SK-N-SH (cell line): ENCODE measurements at places on chromosomes 2 and 18. TPM values are rescaled to one million over a fixed set of nuclear protein-coding genes. Genes with fewer than 3 reads are reported as not detected.

The CENPA gene
- 17.0 and 19.5 TPM in 2 replicates for polyA plus RNA-seq

The CERS6 gene
- polyA plus RNA-seq = 1.8 and 2.5 TPM in 2 replicates

GRCh38 chr18:28494151-28494550 lies 317.2 kb upstream of the CDH2 start:
- H3K4me1 ChIP-seq = no peaks in the 10 kb centered on the region
- no peak for DNase-seq
- no peaks in the 10 kb centered on the region for H3K27me3 ChIP-seq
- no peaks in the 10 kb centered on the region for H3K36me3 ChIP-seq
- H3K27ac ChIP-seq = no peak overlapping the region
- no peak overlapping the region for H3K4me3 ChIP-seq

The EVX2 gene
- polyA plus RNA-seq = not detected in 2 replicates

The SCN2A gene
- polyA plus RNA-seq = 5.1 and 7.3 TPM in 2 replicates

The IL1R2 gene
- 0.16 and 0.49 TPM in 2 replicates for polyA plus RNA-seq

GRCh38 chr2:110991911-110992310 lies 128.8 kb upstream of the BCL2L11 start:
- no peak overlapping the region for H3K27ac ChIP-seq
- no peaks in the 10 kb centered on the region; the same call in 1 of the 2 replicates for H3K27me3 ChIP-seq
- H3K36me3 ChIP-seq = no peaks in the 10 kb centered on the region
- H3K4me3 ChIP-seq = no peak overlapping the region

DNA sequence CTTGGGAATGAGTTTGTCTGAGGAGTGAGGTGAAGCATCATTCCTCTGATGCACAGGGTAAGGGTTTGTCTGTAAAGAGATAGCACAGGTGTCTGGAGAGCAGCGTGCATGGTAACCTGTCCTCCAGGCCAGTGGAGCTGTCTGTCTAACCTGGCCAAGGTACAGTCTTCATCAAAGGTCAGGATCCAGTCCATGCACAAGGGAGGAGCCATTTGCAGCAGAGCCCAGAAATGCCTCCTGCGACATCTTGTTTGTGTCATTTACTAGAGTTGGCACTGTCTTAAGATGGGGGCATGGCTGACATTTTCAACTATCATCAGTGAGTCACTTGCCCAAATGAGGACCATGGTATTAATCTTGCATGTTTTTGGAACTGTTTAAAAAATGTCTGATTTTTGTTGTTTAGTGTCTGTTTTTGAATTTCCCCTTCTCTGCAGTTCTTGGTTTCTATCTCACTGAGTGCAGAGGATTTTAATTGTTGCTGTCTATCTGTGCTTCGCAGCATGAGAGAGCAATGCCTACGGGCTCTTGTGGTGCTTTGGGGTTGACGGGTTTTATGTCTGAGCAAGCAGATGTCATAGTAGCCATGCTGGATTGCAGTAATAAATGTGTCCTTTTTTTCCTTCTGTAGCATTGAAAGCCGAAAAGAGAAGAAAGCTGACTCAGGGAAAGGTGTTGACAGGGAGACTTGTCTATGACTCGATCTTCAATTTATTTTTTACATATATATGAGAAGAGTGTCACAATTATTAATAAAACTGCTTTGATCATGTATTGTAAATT lies 91.3 kb downstream of the DPP4 start:
- H3K27me3 ChIP-seq = no peaks in the 10 kb centered on the region; the same call in 1 of the 2 replicates
- no peaks in the 10 kb centered on the region for H3K4me1 ChIP-seq
- no peak for DNase-seq
- no peaks in the 10 kb centered on the region for H3K36me3 ChIP-seq

- no peaks in the 10 kb centered on the region; the same call in none of the 2 replicates for H3K4me1 ChIP-seq
- H3K4me3 ChIP-seq = no peak overlapping the region
- DNase-seq = no peak
- H3K27me3 ChIP-seq = no peaks in the 10 kb centered on the region
- H3K27ac ChIP-seq = no peak overlapping the region
These were observed 30.0 kb upstream of the STK17B start for GRCh38 chr2:196201229-196202009.

GRCh38 chr2:161576421-161576820 lies 47.8 kb upstream of the SLC4A10 start:
- peak; percentile 39 for DNase-seq
- H3K36me3 ChIP-seq = no peaks in the 10 kb centered on the region
- H3K4me1 ChIP-seq = no peaks in the 10 kb centered on the region
- H3K27ac ChIP-seq = no peak overlapping the region

The UXS1 gene
- polyA plus RNA-seq = 55.9 and 67.6 TPM in 2 replicates

- H3K27me3 ChIP-seq = peaks cover 9% of the 10 kb centered on the region; the same call in 1 of the 2 replicates
- no peak overlapping the region for H3K27ac ChIP-seq
- H3K36me3 ChIP-seq = no peaks in the 10 kb centered on the region
- no peak overlapping the region for H3K4me3 ChIP-seq
- no peak for DNase-seq
These were observed 31.4 kb upstream of the RHOB start for GRCh38 chr2:20415511-20415918.

- no peak overlapping the region for H3K4me3 ChIP-seq
- no peaks in the 10 kb centered on the region for H3K36me3 ChIP-seq
- H3K4me1 ChIP-seq = peaks cover 3% of the 10 kb centered on the region; the same call in 1 of the 2 replicates
- no peak overlapping the region for H3K27ac ChIP-seq
- no peaks in the 10 kb centered on the region for H3K27me3 ChIP-seq
These were observed 47.6 kb downstream of the POLE4 start for GRCh38 chr2:75006041-75006440.

The RETREG2 gene
- 74.6 and 94.8 TPM in 2 replicates for polyA plus RNA-seq

DNA sequence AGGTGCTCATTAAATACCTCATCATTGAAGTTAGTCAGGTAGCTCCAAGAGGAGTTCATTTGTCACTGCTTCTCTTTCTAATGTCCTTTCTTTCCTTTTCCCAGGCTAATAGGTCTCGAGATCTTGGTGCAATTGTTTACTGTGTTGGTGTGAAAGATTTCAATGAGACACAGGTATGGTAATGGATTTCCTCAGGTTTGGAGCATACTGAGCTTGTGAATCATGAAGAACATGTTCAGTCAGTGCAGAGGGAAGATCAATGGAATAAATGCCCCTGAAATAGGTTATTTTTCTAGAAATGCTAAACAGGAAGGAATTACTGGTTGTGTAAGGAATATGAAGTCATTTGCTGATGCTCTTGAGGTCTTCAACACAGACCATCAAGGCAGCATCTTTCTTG lies 62.5 kb downstream of the ANTXR1 start:
- peaks cover 89% of the 10 kb centered on the region for H3K36me3 ChIP-seq
- peaks cover 4% of the 10 kb centered on the region; the same call in 1 of the 2 replicates for H3K4me1 ChIP-seq
- H3K27ac ChIP-seq = no peak overlapping the region
- no peak for DNase-seq
- H3K27me3 ChIP-seq = no peaks in the 10 kb centered on the region

- H3K4me3 ChIP-seq = no peak overlapping the region
- no peak overlapping the region for H3K27ac ChIP-seq
- H3K4me1 ChIP-seq = no peaks in the 10 kb centered on the region
- no peaks in the 10 kb centered on the region for H3K27me3 ChIP-seq
These were observed 12.6 kb downstream of the MYL1 start for GRCh38 chr2:210302326-210302725.

DNA sequence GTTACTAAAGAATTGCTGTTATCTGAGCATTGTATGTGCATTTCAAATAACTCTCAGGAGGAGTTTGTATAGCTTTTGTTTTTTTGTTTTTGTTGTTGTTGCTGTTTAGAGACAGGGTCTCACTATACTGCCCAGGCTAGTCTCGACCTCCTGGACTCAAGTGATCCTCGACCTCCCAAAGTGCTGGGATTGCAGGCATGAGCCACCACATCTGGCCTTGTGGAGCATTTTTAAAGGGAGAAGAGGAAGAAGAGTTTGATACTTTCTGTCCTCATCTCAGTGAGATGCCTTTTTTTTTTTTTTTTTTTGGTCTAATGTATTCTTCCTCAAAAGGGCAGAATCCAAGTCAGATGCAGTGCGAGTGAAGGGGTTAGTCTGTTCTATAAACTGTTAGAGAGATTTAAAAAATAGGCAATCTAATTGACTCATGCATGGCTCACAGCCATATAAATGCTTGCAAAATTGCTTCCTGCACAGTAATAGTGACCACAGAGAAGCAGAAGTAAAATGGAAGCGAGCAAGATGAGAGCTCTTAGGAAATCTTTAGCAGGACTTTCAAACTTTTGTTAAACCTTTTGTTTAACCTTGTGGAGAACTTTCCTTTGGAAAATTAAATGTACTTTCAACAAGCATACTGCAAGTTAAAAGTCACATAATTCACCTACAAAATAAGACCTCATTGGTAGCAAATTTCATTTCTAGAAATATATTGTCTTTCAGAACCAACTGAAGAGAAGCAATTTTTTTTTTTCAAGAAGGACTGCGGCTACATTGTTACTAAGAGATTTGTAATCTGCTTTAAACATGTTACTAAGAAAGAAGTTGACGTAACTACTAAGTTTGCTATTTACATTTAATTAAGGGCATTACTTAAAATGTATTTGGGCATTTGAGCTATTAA lies 52.3 kb upstream of the ROCK1 start:
- H3K4me1 ChIP-seq = no peaks in the 10 kb centered on the region; the same call in 1 of the 2 replicates
- H3K4me3 ChIP-seq = no peak overlapping the region
- DNase-seq = no peak
- no peaks in the 10 kb centered on the region for H3K27me3 ChIP-seq
- H3K36me3 ChIP-seq = no peaks in the 10 kb centered on the region
- no peak overlapping the region; the same call in 1 of the 2 replicates for H3K27ac ChIP-seq

- H3K27ac ChIP-seq = no peak overlapping the region
- no peaks in the 10 kb centered on the region for H3K4me1 ChIP-seq
- no peak overlapping the region for H3K4me3 ChIP-seq
- H3K27me3 ChIP-seq = no peaks in the 10 kb centered on the region; the same call in 1 of the 2 replicates
- H3K36me3 ChIP-seq = no peaks in the 10 kb centered on the region
These were observed 66.2 kb downstream of the TSN start for GRCh38 chr2:121821476-121822158.

The HOXD4 gene
- 1.0 and 1.6 TPM in 2 replicates for polyA plus RNA-seq

- H3K27ac ChIP-seq = no peak overlapping the region
- no peaks in the 10 kb centered on the region for H3K36me3 ChIP-seq
- DNase-seq = no peak
- H3K27me3 ChIP-seq = no peaks in the 10 kb centered on the region
- H3K4me1 ChIP-seq = no peaks in the 10 kb centered on the region
- no peak overlapping the region for H3K4me3 ChIP-seq
These were observed 101.0 kb upstream of the CERS6 start for GRCh38 chr2:168355121-168355520.

The HRH4 gene
- not detected in 2 replicates for polyA plus RNA-seq

DNA sequence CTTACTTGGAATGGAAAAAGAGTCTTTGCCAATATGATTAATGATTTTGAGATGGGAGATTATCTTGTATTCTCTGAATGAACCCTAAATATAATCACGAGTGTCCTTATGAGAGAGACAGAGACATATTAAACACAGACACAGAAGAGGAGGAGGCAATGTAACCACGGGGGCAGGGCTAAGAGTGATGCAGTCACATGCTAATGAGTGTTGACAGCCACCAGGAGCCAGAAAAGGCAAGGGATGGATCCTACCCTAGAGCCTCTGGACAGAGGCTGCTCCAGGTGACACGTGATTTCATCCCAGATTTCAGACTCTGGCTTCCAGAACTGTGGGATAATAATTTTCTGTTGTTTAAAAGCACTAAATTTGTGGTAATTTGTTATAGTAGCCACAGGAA lies 679.6 kb downstream of the MBD2 start:
- no peak overlapping the region for H3K4me3 ChIP-seq
- H3K36me3 ChIP-seq = no peaks in the 10 kb centered on the region
- DNase-seq = peak; percentile 5
- no peak overlapping the region for H3K27ac ChIP-seq

DNA sequence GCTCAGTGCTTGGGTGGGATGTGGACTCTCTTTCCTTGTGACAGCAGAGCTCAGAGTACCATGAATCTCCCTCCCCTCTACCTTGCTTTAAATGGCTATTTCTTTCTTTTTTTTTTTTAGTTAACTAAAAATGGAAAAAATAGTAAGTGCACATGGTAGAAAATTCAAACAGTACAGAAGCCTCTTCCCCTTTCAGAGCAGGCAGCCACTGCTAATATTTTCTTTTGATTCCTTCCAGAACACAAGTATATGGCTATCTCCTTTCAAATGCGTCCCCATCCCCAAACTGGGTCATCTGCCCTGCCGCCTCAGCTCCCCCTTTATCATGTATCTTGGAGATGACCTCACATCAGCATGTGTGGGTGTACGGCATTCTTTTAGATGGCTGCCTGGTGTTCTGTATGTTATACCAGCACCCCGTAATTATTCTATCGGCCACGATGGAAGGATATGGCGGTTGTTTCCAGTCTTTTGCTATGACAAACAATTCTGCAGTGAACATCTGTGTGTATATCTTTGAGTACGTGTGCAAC lies 70.5 kb upstream of the DLX2 start:
- H3K36me3 ChIP-seq = no peaks in the 10 kb centered on the region
- no peaks in the 10 kb centered on the region for H3K27me3 ChIP-seq
- no peak overlapping the region for H3K4me3 ChIP-seq
- no peak overlapping the region for H3K27ac ChIP-seq
- peaks cover 4% of the 10 kb centered on the region; the same call in 1 of the 2 replicates for H3K4me1 ChIP-seq
- no peak for DNase-seq

- H3K4me3 ChIP-seq = no peak overlapping the region
- no peak for DNase-seq
- H3K27ac ChIP-seq = no peak overlapping the region
- no peaks in the 10 kb centered on the region for H3K27me3 ChIP-seq
- H3K4me1 ChIP-seq = no peaks in the 10 kb centered on the region
These were observed 347.9 kb downstream of the ADCYAP1 start for GRCh38 chr18:1252534-1252933.

DNA sequence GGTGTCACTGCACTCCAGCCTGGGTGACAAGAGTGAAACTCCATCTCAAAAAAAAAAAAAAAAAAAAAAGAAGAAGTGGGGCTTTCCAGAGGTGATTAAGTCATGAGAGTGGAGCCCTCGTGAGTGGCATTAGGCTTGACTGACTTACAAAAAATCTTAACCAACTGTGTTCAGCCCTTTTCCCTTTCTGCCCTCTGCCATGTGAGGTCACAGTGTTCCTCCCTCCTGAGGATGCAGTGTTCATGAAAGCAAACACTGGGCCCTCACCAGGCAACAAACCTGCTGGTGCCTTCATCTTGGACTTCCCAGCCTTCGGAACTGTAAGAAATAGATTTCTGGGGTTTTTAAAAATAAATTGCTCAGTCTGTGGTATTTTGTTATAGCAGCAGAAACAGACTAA lies 37.0 kb upstream of the METTL21A start:
- H3K4me1 ChIP-seq = no peaks in the 10 kb centered on the region
- H3K4me3 ChIP-seq = no peak overlapping the region
- H3K27ac ChIP-seq = no peak overlapping the region
- no peaks in the 10 kb centered on the region for H3K36me3 ChIP-seq
- DNase-seq = no peak

The TLX2 gene
- polyA plus RNA-seq = 24.5 and 25.6 TPM in 2 replicates
